ENCODE measurements at places on chromosomes 7 and 10. TPM values are rescaled to one million over a fixed set of nuclear protein-coding genes. Genes with fewer than 3 reads are reported as not detected.

DNA sequence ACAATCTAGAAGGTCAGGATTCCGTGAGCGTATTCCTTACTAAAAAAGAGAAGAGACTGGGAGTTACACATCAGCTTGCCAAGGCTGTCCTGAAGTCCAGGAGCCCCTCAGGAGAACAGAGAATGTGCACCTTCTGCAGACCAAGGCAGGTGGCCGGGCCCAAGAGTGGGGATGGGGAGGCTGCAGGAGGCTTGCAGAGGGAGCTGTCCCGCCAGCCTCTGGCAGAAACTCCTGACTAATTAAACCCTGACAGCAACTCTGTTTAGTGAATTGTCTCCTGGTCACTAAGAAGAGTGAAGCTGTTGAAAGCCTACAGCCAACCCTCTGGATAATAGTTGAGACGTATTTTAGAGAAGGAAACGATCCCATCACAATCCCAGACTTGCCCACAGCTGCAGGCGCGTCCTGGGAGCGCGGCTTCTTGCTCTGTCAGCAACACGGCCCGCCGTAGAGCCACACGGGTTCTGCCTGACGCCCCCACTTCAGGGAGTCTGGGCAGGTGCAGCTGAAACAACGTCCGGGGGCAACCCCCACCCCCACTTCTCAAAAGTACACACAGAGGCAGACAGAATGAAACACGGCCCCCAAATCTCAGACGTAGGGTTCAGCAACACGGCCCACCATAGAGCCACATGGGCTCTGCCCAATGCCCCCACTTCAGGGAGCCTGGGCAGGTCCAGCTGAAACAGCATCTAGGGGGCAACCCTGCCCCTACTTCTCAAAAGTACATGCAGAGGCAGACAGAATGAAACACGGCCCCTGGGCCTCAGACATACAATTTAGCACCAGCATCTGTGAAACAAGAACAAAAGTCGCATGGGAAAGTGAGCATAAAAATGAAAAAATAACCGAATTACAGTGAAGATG is 45.2 kb downstream of the DIP2C start:
- no peak overlapping the region for H3K4me3 ChIP-seq
- DNase-seq: no peak
- H3K4me1 ChIP-seq: no peaks in the 10 kb centered on the region
- no peak overlapping the region for H3K27ac ChIP-seq
- H3K27me3 ChIP-seq: no peaks in the 10 kb centered on the region

DNA sequence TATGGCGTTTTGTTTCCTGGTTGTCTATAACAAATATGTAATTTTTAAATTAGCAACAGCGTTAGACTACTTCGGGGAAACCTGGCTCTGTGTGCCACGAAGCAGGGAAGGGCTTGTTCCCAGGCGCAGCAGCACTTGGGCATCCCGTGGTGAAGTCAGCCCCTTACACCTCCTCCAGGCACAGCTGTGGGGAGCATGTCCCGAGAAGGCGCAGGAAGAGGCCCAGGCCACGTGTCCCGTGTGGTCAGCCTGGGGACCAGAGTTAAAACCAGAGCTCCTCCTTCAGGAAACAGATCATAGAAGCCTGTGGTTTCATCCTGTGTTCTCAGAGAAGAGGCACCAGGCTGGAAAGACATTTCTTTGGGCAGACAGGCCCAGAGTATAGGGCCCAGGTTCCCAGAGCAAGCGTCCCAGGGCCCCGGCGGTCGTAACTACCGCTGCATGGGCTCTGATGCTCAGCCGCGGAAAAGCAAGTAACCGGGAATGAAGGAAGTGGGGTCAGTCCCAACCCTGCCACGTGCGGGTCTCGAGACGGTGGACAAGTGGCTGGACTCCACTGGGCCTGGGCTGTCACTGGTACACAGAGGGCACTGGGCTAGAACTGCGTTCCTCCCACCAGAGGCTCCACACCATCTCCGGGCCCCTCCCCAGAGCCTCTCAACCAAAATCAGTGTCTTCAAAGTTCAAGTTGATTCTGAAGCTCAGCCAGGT is 7.1 kb downstream of the NUDT1 start:
- H3K27ac ChIP-seq: no peak overlapping the region
- H3K27me3 ChIP-seq: no peaks in the 10 kb centered on the region
- no peak overlapping the region for H3K4me3 ChIP-seq

DNA sequence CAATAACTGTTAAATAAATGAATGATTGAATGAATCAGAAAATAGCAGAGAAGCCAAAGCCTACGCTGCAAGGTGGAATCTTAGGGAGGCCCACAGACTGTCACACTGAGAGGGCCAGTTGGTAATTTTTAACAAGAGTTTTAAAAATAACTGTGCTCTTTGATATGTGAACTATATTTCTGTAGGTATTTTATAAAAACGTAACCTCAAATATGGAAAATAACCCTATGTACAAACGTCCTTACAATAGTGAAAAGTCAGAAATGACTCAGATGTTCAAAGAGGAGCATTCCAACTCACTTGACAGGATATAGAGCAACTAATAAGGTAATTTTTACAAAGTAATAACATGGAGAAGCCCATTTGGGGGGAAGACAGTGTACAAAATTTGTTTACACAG is 18.9 kb upstream of the TMEM273 start:
- DNase-seq: no peak
- no peak overlapping the region for H3K27ac ChIP-seq
- H3K4me3 ChIP-seq: no peak overlapping the region
- peaks cover 17% of the 10 kb centered on the region for H3K27me3 ChIP-seq

GRCh38 chr10:1102416-1102815 is 46.2 kb downstream of the WDR37 start:
- no peak overlapping the region for H3K27ac ChIP-seq
- H3K36me3 ChIP-seq: peaks cover 84% of the 10 kb centered on the region
- no peaks in the 10 kb centered on the region for H3K4me1 ChIP-seq
- H3K27me3 ChIP-seq: no peaks in the 10 kb centered on the region
- H3K4me3 ChIP-seq: no peak overlapping the region

Gene ANKRD26
- 9.3 TPM for total RNA-seq

Gene APBB1IP
- total RNA-seq: 102 TPM

Gene NKX6-2
- not detected for total RNA-seq

- no peak overlapping the region for H3K27ac ChIP-seq
- DNase-seq: no peak
- no peaks in the 10 kb centered on the region for H3K4me1 ChIP-seq
- no peaks in the 10 kb centered on the region for H3K36me3 ChIP-seq
- H3K4me3 ChIP-seq: no peak overlapping the region
Observed at GRCh38 chr10:23793577-23793976, 354.7 kb downstream of the OTUD1 start.

Gene SEPTIN14
- total RNA-seq: not detected

GRCh38 chr7:117673839-117674238 is 194.0 kb downstream of the CFTR start:
- H3K4me1 ChIP-seq: no peaks in the 10 kb centered on the region
- H3K36me3 ChIP-seq: no peaks in the 10 kb centered on the region
- DNase-seq: no peak
- peaks cover 2% of the 10 kb centered on the region for H3K27me3 ChIP-seq

- no peaks in the 10 kb centered on the region for H3K36me3 ChIP-seq
- no peaks in the 10 kb centered on the region for H3K27me3 ChIP-seq
- peaks cover 4% of the 10 kb centered on the region for H3K4me1 ChIP-seq
- DNase-seq: no peak
- H3K27ac ChIP-seq: no peak overlapping the region
Observed at GRCh38 chr10:3623746-3624145, 161.3 kb downstream of the KLF6 start.

GRCh38 chr7:47576031-47576865 is 5.7 kb downstream of the TNS3 start:
- H3K27me3 ChIP-seq: peaks cover 23% of the 10 kb centered on the region
- H3K36me3 ChIP-seq: no peaks in the 10 kb centered on the region
- H3K4me3 ChIP-seq: no peak overlapping the region
- no peaks in the 10 kb centered on the region for H3K4me1 ChIP-seq

Measured in T-cell (primary cell).